Brain (organoid and tissue), 16 donors: ENCODE measurements at places on chromosomes 13 and 19.

DNA sequence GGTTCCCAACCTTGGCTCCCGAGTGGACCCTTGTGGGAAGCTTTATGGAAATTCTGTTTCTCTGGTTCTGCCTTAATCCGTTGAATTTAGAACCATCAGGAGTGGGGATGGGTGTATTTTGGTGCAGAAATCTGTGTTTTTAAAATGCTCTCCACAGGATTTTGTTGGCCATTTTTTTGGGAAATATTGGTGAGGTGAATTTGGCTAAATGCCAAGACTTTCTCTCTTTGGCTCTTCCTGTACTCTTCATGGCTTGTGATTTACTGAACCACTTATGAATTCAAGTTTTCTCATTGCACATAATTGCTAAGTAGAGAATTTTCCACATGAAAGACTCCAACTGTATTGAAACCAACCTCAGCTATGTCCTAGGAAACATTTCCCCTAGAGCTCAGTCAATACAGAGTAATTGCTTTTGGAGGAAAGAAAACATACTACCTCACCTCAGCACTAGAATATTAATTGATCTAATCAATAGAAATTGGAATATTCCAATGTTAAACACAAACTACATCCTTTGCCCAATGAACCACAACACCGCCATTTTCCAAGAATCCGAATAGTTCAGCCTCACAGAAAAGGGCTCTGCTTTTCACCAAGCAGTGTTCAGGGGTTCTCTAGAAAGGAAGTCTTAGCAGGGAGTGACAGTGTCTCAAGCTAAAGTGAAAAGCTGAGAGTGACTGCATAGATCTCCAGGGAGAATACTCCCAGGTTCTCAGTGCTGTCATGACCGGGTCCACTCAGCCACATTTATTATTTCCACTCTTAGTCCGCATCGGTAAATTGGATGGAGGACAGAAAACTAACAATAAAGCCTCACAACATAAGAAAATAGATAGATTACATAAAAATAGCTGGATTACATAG is 60.3 kb downstream of the ERCC5 start:
- no peak for DNase-seq

DNA sequence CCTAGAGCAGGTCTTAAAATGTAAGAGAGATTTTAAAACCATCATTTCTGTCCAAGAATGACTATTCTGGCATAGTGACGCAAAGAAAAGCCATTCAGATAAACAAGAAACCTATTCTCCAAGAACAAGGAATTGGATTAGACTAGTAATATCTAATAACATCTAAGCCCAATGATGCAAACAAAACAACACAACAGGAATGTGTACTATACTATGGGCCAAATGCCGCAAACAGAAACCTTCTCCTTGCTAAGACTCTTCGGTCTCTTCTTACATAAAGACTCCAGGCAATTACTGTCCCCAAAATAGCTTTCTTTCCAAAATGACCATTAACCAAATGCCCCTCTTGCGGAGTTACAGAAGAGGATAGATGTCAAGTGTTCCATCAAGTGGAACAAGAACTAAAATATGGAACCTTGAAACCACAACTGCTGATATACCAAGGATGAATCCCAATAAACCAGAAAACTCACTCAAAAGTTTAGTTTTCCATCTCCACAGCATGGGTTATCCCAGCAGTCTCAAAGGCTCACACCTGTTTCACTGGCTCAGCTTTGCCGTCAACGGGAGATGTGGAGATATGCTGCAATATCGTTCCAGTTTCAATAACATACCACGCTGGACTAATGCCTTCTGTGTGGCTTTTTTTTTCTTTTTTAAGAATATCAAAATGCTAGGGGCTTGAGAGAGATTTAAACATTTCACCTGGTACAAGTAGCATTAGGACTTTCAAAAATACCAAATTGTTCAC is 76.2 kb downstream of the FOXO1 start:
- no peak for DNase-seq

DNA sequence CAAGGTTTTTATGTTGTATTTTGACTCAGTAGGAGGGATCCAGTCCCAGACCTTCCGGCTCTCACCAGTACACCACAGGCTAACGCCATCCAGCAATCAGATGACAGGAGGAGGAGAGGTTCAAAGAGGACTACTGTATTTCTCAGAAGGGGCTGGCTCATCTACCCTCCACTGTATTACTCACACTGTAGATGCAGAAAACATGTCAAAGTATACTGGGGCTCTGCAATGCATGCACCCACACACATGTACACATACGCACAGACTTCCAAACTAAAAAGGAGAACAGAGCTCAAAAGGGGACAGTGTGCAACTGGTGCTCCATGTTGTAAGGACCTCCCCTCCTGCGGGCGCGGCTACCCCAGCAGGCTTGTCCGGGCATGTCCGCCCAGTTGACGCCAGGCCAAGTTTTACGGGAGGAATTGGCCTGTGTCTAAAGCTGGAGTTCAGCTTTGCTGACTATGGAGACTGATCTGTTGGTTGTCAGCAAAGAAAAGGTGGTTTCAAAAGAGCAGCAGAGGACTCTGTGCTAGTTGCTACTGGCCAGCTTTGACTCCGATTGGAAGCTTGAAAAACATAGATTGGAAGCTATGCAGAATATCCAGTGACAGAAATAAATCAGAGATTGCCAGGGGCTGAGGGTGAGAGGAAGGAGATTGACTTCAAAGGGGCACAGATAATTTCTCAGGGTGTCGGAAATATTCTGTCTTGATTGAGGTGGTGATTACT is 314.2 kb downstream of the DLEU7 start:
- DNase-seq: peak; percentile 59

DNA sequence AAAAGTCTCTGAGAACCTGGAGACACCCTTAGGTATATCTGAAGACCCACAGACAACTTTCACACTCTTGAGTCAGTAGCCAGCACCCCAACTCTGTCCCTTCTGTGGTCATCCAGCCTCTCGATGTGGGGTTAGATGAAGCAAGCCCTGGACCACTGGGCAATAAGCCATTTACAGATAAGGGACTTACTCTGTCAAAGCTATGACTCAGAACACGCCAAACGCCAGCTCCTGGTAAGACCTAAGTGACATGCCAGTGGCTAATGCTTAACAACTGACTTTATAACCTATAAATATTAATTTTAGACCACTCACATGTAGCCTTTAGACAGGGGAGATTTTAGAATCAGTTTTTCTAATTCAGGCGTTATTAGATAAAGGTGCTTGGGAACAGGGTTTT is 85.7 kb downstream of the SHISA2 start:
- DNase-seq: no peak

- DNase-seq: no peak
Observed at GRCh38 chr13:34085204-34085603, 267.3 kb downstream of the RFC3 start.

- DNase-seq: no peak
Observed at GRCh38 chr13:55652657-55653056, 1488.1 kb upstream of the PRR20A start.

GRCh38 chr13:41306271-41307145 is 4.6 kb upstream of the NAA16 start:
- DNase-seq: no peak

DNA sequence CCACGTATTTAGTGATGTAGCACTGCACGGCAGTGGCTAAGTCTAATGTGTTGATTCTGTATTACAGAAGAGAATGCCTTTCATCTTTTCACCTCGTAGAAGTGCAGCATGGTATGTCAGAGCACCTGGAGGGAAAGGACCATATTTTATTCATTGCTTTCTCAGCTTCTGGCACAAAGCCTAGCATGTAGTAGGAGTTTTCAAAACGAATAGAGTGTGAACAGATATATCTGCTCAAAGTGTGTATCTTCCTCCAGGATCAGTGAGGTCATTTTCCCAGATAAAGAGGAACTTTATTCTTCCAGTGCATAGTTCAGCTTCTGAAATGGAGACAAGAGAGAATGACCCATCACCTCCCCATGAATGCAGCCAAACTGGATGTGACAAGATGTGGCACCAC is 21.2 kb upstream of the PCDH8 start:
- DNase-seq: peak; percentile 77

- no peak for DNase-seq
Observed at GRCh38 chr19:9786342-9786741, 17.8 kb upstream of the ZNF846 start.

- DNase-seq: no peak
Observed at GRCh38 chr19:10407096-10407495, 3.8 kb upstream of the CDC37 start.

DNA sequence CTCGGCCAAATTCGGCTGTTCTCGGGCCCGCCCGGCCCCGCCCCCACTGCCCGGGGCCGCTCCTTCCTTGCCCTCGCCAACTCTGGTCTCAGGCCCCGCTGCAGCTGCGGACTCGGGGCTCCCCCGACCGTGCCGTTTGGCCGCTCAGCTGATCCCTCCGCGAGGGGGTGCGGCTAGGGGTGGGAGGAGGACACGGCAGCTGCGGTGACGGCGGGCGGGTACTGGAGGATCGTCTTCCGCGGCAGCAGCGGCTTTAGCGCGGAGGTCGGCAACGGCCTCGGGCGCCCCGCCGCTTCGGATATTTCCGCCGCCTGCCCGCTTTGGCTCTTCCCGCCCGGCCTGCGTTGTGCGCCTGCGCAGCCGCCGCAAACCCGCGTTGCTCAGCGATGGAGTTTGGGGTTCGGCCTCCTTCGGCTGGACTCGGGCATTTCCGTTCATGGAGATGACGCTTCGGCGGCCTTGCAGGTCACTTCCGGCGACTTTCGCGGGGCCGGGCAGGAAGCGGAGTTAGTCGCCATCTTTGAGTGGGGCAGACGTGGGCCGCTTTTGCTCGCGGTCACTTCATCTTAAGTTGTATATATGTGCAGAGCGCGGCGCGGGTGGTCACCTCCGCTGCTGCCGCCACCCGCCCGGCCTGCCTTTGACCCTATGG is 338 bp upstream of the UBE2M start:
- DNase-seq: peak; percentile 99

- no peak for DNase-seq
Observed at GRCh38 chr19:48715681-48716171, 3.8 kb downstream of the MAMSTR start.

- no peak for DNase-seq
Observed at GRCh38 chr19:43672061-43672679, 2.2 kb upstream of the PLAUR start.

- DNase-seq: no peak
Observed at GRCh38 chr19:24166055-24166454, 79.1 kb downstream of the ZNF254 start.

DNA sequence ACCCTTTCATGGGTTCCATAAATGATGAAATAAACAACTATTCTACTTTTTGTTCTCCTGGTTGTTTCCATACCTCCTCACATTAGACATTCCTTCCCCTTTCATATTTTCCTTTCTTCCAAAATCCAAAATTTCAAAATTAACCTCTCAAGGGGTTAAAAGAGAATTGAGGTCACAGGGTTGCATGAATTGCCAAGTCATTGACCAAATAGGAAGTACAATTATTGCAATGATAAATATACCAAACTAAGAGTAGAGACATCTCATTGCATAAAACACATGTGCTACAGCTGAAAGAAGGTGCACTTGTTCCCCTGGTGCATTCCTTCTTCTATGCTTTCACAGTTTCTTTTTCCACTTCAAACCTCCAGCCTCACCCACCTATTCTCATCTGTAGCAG is 136.1 kb downstream of the KCTD12 start:
- no peak for DNase-seq

DNA sequence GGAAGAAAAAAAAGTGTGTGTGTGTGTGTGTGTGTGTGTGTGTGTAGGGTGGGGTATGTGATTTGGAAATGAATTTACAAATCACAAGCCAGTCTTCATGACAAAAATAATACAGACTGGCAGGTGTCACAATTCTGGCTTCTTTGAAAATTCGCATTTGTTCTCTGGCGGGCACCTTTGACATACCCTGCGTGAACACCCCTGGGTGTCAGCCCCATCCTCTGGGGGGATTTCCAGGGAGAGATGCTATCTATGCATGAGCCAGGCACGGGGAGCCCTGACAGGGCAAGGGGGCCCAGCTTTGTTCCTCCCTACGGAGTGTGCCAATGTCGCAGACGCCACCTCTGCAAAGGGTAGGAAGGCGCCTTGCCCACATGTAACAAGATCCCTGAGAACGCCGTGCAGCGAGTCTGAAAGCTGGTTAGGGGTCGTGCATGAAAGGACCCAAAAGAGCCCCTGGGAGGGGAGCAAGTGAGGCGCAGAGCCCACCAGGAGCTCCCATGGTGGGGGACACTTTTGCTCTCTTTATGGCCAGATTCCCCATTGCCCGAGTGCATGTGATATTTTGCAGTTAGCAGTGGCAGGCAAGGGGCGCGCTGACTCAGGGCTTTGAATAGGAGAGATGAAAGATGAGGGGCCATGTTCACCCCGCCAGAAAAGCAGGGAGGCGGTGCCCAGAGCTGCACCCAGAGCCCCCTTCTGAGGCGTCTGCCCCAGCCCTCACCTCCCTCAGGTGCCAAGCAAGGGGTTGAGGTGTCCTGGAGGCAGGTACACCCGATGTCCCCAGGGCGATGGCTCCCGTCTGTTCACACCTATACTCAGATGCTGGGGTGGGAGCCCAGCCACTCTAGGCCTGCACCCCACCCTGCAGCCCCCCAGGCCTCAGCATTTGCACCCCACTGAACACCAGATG is 45.3 kb downstream of the KLF2 start:
- no peak for DNase-seq
